Activated CD4-positive, alpha-beta T cell treated with anti-CD3 and anti-CD28 coated beads for 24 hours (primary cell): ENCODE measurements at places on chromosomes 1 and 21.

DNA sequence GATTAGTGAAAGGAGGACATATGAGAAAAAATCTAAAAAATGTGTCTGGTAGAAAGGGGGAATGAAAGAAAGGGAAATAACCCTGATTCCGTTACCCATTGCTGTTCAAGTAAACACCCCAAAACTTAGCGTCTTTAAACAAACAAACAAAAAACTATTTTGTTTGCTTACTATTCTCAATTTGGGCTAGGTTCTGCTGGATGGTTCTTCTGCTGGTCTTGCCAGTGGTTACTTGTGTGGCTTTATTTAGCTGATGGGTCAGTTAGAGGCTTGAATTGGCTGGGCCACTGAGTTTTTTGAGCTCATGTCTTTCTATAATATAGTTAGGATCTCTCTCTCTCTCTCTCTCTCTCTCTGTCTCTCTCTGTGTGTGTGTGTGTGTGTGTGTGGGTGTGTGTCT, 112.1 kb downstream of the GRIK1 start:
- DNase-seq = no peak

DNA sequence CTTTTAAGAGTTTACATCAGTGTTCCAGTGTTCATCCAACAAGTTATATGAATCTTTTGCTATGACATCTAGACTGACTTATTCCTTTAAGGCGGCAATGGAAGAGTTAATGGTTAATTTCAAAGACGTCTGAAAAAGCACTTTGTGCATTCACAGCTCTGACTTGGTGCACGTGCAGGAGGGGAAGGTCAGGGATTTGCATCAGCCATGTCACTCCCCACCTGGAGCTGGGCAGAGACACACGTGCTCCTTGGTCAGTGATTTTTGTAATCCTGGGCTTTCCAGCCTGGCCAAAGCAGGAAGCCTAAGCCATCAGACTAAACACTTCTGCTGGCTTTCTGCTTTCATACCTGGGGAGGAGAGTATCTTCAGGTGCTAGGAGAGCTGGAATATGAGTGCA, 96.3 kb downstream of the ST3GAL3 start:
- no peak for DNase-seq

DNA sequence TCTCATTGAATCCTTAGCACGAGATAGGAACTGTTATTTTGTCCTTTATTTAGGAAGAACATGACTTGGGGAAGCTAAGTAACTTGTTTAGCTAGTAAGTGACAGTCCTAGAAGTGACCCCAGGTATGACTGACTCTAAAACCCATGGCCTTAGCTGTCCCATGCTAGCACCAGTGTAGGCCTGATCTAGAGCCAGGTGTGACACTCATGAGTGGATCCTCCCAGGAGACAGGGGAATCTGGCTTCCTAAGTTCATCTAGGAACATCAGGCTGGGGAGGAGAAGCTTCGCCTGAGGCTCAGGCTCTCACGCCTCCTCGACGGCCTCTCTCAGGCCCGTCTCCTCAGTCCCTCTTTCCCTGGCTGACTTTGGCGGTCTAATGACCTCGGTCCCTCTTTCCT, 31.2 kb downstream of the CD48 start:
- no peak for DNase-seq

GRCh38 chr1:221289103-221289502, 409.9 kb downstream of the HLX start:
- DNase-seq = no peak

DNA sequence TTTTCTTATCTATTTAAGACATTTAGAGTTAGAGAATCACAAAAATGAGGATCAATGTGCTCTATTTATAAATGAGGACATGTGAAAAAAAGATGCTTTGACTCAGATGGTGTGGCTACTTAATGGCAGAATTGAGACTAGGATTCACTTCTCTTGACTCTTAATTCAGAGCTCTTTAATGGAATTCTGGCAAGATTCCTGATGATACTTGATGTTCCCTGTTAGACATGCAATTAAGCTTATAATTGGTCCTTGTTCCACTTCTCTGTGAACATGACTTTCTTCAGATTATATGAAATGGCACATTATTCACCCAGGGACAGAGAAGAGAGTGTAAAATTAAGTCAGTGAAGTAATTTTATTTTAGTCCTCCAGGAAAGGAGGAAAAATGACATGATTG, 165.3 kb downstream of the LRRC7 start:
- DNase-seq = no peak

GRCh38 chr1:215599418-215600074, 32.4 kb downstream of the KCTD3 start:
- no peak for DNase-seq

GRCh38 chr1:58907398-58907797, 123.6 kb upstream of the JUN start:
- DNase-seq = no peak

GRCh38 chr1:54926970-54927369, 40.0 kb upstream of the DHCR24 start:
- DNase-seq = no peak

GRCh38 chr1:31691446-31691845, 12.4 kb downstream of the COL16A1 start:
- DNase-seq = no peak

GRCh38 chr21:45805321-45805720, 161.8 kb downstream of the PCBP3 start:
- DNase-seq = no peak

GRCh38 chr1:194795917-194796593, 1609.6 kb upstream of the B3GALT2 start:
- DNase-seq = no peak

- DNase-seq = no peak
These were observed 1111.7 kb upstream of the B3GALT2 start for GRCh38 chr1:194298007-194298598.

GRCh38 chr21:44260066-44260465, 1.6 kb downstream of the DNMT3L start:
- DNase-seq = no peak

DNA sequence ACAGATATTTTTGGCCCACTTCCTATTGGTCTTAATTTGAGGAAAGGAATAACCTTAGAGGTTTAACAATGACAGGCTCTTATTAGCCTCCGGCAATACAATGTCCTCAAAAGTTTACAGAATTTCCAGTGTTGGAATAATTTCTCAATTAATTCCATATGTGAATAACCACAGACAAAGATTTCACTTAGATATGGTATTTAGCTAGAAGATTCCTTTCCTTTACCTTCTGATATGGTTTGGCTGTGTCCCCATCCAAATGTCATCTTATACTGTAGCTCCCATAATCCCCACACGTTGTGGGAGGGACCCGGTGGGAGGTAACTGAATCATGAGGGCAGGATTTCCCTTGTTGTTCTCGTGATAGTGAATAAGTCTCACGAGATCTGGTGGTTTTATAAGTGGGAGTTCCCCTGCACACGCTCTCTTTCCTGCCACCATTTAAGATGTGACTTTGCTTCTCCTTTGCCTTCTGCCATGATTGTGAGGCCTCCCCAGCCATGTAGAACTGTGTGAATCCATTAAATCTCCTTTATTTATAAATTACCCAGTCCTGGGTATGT, 54.9 kb upstream of the RGS7 start:
- no peak for DNase-seq

DNA sequence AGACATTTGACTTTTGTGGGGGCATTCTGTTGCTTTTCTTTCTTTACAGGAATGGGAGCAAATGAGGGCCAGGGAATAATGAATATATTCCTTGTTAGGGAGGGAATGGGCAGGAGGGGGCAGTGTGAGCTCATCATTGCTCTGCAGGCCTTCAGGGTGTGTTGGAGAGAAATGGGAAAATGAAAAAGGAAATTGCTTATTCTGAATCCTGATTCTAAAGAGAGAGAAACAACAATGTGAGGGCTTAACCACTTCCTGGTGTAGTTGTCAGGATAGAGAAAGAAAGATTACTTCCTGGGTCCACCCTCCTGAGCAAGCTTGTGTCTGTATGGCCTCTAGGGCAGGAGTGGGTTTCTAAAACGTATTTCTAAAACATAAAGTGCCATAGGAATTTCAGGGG, 28.3 kb downstream of the VANGL2 start:
- peak; percentile 22 for DNase-seq

GRCh38 chr1:10865518-10866320, 69.3 kb upstream of the CASZ1 start:
- no peak for DNase-seq

DNA sequence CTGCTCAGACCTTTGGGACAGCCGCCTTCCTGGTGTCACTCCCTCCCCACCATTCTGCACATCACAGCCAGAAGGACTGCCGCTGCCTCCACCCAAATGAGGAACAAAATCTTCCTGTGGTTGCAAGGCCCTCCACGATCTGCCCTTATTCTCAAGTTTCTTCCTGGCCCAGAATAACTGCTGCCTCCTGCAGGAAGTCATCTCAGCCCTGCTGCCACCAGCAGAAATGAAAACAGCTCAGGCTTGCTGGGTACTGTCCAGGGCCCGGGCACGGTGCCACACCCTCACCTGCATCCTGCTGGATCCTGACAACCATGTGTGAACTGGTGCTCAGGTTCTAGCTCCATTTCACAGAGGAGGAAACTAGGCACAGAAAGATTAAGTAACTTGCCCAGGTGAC, 2.8 kb downstream of the CLDN19 start:
- no peak for DNase-seq

GRCh38 chr1:29343476-29343875, 107.2 kb downstream of the PTPRU start:
- no peak for DNase-seq
